ENCODE measurements at places on chromosomes 12 and 14.
A peak's percentile ranks its signal among the peaks of the same experiment; 100 is the strongest.

- DNase-seq = no peak
Measured at GRCh38 chr12:57130941-57131340, 2.7 kb downstream of the LRP1 start.

- no peak for DNase-seq
Measured at GRCh38 chr14:65879248-65880009, 466.9 kb downstream of the FUT8 start.

GRCh38 chr12:48925304-48926011 lies at the start of gene FKBP11:
TSS of gene FKBP11 (minus strand) at chr12:48925492. CDS start at chr12:48925428, 64 bp downstream.
- peak; percentile 20 for DNase-seq

- DNase-seq = no peak
Measured at GRCh38 chr14:97442363-97442762, 645.2 kb downstream of the VRK1 start.

DNA sequence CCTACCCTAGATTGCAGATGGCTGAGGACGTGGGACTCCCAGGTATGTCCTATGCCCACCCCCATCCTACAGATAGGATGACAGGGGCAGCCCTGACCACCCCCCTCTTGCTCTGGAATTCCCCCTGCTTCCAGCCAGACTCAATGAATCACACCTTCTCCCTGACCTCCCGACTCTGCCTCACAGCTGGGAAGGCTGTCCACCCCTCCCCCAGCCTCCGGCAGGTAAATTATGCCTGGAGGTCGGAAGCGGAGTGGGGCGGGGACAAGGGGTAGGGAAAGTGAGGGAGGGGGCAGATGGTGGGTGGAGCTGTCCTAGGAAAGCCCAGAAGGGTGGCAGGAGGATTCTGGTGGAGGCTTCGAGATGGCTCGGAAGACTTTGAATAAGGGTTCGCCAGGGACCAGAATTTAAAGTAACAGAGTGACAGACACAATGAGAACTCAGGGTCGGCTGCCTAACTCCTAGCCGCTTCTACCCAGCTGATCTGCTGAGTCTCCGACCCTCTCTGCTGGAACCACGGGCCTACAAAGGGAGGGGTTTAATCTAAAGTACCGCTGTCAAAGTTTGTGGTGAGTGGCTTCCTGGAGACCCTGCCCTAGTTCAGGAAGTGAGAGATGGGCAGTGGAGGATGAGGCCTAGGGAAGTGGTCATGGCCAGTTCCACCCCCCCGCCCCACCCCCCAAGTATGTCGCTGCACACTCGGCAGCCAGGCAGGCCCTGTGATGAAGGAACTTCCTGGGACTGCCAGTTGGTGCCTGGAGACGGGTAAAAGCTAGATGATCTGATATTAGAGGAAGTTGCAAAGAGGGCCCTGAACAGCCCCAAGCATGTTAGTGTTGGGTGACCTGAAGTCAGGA lies 4.2 kb downstream of the PLEKHG3 start:
- DNase-seq = no peak

DNA sequence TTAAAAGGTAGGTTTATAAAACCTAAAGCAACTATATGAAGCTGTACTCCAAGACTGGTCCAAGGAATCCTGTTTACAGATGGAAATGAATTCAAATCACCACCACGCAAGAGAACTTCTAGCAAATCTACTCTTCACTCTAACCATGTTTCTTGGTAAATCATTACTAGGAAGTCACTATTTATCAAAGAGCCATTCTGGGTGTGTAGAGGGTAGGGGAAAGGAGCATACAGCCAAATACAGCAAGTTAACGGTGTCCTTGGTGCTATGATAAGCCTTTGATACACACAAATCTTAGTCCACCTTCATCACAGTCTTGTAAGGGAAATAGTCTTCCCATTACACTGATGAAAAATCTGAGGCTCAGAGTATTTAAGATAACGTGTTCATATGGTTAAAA lies 16.8 kb downstream of the NIN start:
- DNase-seq = no peak

DNA sequence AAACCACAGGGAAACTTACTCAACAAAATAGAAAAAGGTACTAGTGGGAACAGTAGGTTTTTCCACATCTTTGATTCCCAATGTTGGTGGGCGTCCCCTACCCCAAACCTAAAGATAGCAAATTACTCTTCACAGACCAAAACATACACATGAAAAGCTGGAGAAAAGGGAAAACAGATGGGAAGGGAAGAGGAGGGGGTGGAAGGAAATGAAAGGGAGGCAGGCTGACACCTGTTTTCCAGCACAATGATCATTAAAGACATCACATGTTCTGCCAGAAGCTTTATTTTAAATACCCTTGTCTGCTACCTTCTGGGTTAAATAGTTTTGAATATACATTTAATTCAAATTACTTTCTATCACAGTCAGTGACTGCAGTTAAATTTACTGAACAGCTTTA lies 1617.9 kb upstream of the SEL1L start:
- no peak for DNase-seq
